ENCODE measurements at places on chromosomes 6 and 20.
A peak's percentile ranks its signal among the peaks of the same experiment; 100 is the strongest.

- peak; percentile 43 for DNase-seq
These were observed 49.2 kb downstream of the GMDS start for GRCh38 chr6:2196079-2196679.

- no peak for DNase-seq
These were observed 253.4 kb upstream of the KCNG1 start for GRCh38 chr20:51276296-51276695.

GRCh38 chr20:58923117-58923712, 57.8 kb upstream of the NELFCD start:
- no peak for DNase-seq

DNA sequence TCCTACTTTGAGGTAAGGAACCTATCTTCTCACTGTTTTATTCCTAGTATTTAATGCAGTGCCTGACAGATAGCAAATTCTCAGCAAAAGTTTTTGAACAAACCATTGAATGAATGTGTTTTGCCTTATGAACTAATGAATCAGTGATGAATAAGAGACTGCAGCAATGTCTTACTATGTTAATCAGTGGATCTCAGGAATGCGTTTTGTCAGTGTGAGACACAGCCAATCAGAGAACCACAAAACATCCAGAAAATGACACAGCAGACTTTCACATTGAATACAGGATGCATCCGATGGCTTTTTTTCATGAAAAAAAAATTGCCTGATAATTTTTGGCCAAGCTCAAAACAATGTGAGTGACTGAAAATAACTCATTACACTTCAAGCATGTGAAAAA, 270.5 kb downstream of the BMP2 start:
- peak; percentile 11 for DNase-seq

DNA sequence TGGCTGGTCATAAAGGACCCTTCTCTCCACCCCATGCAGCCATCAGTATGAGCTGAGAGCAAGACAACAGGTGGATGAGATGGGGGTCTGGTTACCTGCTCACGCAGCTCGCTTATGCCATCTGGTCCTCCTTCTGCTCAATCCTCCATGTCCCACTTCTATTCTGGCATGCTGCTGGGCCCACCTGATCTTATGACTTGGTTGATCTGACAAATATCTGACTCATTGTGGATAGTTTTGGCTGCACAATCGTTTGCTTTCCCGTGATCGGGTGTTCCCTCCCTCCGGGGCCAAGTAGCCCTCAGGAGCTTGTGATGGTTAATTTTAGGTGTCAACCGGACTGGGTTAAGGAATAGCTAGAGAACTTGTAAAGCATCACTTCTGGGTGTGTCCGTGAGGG, 26.6 kb upstream of the ELMO2 start:
- DNase-seq: no peak

GRCh38 chr6:27684264-27685211, 211.6 kb upstream of the ZNF184 start:
- DNase-seq: peak; percentile 19

- no peak for DNase-seq
These were observed 84.4 kb downstream of the SERAC1 start for GRCh38 chr6:158083455-158084325.

GRCh38 chr6:19501737-19502245, 335.4 kb upstream of the ID4 start:
- no peak for DNase-seq

GRCh38 chr6:140101818-140102217, 727.4 kb upstream of the CITED2 start:
- no peak for DNase-seq

- DNase-seq: peak; percentile 61
These were observed 64.9 kb downstream of the C6orf58 start for GRCh38 chr6:127641905-127642304.

DNA sequence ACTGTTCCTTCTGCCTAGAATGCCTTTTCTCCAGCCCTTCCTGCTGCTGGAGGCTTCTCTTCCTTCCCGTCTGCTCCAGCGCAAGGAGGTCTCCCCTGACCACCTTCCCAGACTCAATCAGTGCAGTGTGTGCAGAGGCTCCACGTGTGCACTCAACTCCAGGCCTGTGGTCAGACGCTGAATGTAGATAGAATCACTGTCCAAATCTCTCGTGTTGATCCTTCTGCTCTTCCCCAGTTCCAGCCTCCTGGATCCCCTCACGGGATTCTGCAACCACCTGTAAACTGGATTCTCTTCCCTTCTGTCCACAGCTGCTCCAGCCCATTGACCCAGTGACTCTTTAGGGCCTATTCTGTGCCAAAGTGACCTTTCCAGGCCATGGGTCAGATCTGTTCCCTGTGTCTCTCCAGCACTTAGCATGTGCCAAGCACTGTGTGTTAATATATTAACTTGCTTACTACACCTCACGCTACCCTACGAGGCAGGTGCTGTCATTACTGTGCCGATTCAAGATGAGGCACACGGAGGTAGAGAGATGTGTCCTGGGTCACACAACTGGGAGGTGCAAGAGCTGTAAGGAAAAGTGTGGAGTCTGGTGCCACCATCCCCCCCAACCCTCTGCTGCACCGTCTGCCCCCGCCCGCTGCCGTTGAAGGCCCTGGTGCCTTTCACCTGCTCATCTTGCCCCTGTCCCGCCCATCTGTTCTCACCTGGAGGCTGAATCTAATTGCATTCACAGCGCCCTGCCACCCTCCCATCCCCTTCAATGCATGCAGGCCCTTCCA, 112.2 kb downstream of the SULF2 start:
- DNase-seq: no peak

GRCh38 chr20:38790200-38791053, 15.1 kb upstream of the PPP1R16B start:
- DNase-seq: peak; percentile 69

DNA sequence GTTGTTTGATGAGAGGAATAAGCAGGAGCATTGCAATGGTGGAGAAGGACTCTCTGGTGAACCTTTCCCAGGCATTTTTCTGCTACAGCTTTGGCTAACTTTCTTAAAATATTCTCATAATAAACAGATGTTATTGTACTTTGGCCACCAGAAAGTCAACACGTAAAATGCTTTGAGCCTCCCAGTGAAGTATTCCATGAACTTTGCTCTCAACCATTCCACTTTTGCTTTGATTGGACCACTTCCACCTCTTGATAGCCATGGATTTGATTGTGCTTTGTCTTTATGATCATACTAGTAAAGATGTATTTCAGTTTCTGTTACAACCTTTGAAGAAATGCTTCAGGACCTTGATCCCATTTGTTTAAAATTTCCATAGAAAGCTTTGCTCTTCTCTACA, 241.1 kb downstream of the TENT5A start:
- no peak for DNase-seq

DNA sequence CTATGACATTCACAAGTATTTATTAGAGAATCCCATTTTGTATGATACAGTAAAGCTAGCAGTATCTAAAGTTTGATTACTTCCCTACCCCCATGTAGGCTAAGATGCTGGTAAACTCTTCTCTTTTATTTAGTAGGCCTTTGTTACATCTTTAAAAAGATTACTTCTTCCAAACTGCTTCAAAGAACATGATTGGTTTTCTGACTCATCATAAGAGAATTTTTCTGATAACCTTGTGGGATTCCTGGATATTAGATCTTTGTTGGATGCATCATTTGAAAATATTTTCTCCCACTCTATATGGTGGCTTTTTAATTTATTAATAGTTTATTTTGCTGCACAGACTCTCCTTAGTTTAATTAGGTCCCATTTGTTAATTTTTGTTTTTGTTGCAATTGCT, 898.3 kb upstream of the ADGRB3 start:
- no peak for DNase-seq

- DNase-seq: no peak
These were observed 40.2 kb downstream of the PDYN start for GRCh38 chr20:1953621-1954020.

DNA sequence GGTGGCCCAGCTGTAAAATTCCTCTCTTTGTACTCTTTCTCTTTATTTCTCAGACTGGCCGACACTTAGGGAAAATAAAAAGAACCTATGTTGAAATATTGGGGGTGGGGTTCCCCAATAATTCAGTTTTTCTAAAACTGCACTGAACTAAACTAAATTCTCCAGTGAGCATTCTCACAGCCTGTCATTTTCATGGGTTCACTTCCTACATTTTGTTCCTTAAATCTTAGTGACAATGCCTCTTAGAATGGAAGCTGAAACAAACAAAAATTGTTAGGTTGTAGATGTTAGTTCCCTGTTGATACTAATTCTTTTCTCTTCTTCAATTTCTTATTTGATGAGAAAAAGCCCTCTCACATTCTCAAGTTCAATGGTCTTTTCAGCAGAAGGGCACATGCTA, 35.8 kb upstream of the IFNGR1 start:
- DNase-seq: no peak

- no peak for DNase-seq
These were observed 89.0 kb upstream of the CEP85L start for GRCh38 chr6:118740372-118740771.

- DNase-seq: no peak
These were observed 183.4 kb upstream of the SULF2 start for GRCh38 chr20:47968541-47969310.

GRCh38 chr6:156175971-156176421, 601.2 kb upstream of the ARID1B start:
- no peak for DNase-seq

DNA sequence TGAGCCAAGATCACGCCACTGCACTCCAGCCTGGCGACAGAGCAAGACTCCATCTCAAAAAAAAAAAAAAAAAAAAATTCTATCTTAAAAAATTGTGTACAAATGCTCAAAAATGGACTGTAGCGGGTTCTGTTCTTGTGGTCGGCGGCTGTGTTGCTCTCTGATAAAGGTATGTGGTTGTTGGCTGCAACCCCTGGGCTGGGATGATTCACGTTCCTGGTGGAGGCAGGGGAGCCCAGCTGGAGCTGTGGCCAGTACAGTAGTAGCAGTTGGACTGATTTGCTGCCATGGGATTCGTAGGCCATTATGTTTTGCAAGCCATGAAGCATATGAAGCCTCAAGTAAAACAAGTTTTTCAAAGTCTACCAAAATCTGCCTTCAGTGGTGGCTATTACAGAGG, 22.3 kb downstream of the MDN1 start:
- DNase-seq: peak; percentile 15

GRCh38 chr6:73983367-73983766, 287.4 kb downstream of the CD109 start:
- DNase-seq: peak; percentile 62

DNA sequence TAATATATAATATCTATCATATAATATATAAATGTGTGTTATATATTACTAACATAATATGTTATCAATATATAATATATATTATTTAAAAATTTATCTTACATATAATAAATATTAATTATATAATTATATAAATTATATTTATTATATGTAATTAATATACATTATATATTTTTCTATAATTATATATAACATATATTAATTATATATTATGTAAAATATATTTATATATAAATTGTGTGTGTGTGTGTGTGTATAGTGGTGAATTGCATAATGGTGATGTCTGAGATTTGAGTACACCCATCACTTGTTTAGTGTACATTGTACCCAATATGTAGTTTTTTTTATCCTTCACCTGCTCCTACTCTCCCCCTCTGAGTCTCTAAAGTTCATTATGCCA, 205.9 kb upstream of the KCNG1 start:
- DNase-seq: no peak

- DNase-seq: no peak
These were observed 28.1 kb upstream of the OLIG3 start for GRCh38 chr6:137522198-137522798.

- no peak for DNase-seq
These were observed 170.2 kb upstream of the CITED2 start for GRCh38 chr6:139544701-139545057.

DNA sequence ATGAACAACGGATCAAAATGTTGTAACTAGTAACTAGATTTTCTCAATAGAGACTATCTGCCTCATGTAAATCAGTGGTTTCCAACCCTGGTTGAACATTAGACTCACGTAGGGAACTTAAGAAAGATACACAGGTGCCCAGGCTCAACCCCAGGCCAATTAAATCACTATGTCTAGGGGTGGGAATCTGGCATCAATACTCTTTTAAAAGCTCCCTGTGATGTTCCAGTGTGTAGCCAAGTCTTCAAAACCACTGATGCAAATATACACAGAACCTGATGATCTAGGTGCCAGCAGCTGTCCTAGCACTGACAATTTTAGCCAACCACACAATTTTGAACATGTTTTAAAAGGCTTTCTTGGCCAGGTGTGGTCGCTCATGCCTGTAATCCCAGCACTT, 128.7 kb downstream of the TBC1D32 start:
- DNase-seq: no peak

DNA sequence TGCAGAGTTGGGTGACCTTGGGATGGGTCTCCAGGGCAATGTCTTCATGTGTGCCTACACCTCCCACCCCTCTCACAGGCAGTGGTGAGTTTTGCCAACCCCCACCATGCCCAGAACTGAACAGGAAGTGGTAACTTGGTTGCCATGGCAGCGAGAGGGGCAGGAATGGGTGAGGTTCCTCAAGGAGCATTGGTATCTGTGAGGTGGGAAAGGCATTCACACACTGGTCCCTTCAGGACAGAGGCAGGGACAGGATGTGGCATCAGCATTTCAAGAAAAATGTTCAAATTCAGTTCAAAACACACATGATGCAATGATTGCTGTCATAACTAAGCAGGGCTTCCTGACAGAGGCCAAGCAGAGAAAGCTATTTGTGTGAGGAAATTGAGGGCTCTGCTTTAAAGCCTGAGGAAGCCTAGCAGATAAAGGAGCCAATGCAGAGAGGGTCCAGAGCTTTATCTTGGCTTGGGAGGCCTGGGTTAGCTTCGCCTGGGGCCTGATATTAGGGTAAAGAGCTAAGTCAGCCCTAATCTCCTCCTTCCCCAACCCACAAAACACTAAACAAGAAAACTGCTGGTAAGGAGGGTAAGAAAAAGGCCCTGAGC, 551 bp downstream of the TREML2 start:
- no peak for DNase-seq

DNA sequence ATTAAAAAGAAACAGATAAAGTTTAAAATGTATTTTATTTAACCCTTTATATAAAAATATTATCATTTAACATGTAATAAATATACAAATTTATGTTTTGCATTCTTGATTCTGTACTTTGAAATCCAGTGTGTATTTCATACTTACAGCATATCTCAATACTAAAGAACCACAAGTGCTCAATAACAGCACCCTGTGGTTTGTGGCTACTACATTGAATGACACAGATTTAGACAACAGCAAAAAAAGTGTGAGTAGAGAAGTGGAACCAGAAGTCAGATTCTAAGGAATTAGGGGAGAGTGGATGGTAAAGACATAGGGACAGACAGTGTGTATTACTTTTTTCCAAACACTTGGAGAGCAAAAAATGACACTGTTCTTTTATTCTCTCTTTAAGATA, 524.5 kb downstream of the BMP2 start:
- no peak for DNase-seq

DNA sequence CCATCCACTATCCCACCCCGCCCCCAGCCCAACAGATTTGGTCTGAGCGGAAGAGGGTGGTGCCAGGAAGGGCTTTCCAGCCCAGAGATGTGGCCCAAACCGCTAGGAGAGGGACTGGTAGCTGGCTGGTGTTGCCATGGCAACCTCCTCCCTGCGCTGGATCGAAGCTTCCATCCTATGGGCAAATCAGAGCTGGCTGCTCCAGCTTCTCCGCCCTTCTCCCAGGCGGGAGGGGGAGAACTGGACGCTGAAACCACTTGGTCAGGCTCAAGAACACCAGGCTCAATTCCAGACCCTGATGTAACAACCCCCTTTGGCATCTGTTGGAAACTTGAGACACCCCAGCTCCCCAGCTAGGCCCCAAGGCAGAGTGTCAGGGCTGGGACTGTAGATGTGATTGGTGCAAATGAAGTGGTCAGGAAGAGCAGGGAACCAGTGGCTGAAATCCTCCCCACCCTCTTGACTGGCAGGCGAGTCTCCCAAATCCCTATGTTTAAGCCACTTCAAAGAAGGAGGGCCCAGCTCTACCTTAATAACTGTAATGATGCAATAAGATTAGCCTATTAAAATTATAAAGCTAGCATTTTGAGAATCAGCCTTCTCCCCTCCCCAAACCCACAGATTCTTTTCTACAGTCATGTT, 4.2 kb downstream of the RIMS4 start:
- peak; percentile 64 for DNase-seq

Data from AG20443 (cell line).